ENCODE measurements at places on chromosomes 1 and 21.

DNA sequence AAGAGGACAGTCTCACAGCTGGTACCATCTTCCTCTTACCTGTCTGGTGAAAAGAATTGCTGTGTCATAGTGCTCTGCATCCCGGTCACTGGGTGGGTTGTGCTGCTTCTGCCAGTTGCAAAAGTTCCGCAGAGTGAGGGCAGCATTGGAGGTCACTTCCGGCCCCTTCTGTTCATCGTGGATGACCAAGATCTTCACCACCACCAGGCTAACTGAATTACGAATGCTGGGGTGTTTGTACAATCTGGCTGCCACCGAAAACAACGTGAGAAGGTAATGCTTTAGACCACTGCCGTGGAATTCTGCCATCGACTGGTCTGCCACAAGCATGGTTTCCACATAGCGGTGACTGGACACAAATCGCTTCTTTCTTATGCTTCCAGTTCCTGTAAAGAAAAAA is 2.9 kb downstream of the ADAMTS1 start:
- no peak for DNase-seq

DNA sequence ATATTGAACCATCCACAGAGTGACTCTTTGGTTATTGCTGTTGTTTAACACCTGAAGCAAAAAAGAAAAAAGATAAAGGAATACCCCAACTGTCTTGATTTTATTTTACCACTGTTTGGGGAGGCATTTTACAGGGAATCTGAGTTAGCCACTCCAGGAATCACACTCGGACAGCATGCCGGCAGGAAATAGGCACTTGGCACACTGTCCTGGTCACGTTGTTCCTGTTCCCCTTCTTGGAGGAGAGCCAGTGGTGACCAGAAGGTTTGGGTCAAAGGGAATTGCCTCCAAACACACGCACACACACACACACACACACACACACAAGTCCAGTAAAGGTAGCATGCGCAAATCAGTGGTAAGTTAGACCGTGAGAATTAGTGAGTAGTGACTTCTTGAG is 13.8 kb downstream of the RGS4 start:
- DNase-seq = no peak

- no peak for DNase-seq
Observed at GRCh38 chr1:197073978-197074377, 6.9 kb upstream of the F13B start.

- DNase-seq = no peak
Observed at GRCh38 chr1:4684864-4685522, 30.6 kb downstream of the AJAP1 start.

- no peak for DNase-seq
Observed at GRCh38 chr1:205514211-205515142, 10.0 kb downstream of the CDK18 start.

DNA sequence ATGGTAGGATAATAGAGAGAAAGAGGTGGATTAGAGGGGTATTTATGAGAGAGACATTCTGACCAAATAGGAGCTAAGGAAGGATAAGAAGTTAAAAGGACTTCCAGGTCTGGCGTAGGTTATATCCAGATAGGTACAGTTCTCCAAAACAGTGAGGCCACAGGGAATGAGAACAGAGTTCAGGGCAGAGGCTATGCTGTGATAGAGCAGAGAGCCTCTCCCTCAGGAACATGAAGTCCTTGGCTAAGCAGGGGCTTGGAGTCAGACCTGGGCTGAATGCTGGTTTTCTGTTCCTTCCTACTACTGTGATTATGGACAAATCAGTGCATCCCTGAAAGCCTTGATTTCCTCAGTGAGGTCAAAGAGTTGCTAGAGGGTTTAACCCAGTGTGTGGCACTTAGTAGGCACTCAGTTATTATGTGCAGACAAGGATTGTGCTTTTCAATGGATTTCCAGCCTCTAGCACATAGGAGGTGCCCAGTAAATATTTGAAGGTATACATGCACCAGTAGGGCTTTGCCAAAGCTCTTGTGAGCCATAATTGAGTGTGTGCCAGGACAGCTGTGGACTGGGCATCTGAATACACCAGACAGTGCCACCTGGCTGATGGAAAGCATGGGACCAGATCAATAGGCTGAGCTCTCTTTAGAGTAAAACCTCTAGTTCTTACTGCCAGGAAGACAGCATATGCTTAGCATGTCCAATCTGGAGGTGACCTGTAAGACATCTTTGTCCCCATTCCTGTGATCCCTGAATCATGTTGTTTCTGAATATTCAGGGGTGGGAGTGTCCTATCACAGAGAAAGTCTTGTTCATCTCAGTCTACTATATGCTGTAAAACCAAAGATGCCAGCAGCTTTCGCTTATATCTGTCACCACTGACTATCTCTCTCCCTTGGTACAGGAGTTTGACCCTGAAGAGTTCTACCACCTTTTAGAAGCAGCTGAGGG is 111.1 kb downstream of the PIK3R3 start:
- DNase-seq = no peak

- no peak for DNase-seq
Observed at GRCh38 chr1:197313713-197314112, 45.7 kb downstream of the CRB1 start.

- DNase-seq = no peak
Observed at GRCh38 chr1:76294482-76295194, 220.1 kb downstream of the ST6GALNAC3 start.

GRCh38 chr21:32496568-32496967 is 84.1 kb downstream of the EVA1C start:
- DNase-seq = no peak

- DNase-seq = no peak
Observed at GRCh38 chr1:169964206-169964605, 70.5 kb upstream of the SCYL3 start.

- DNase-seq = no peak
Observed at GRCh38 chr1:230408971-230409370, 17.2 kb downstream of the PGBD5 start.

DNA sequence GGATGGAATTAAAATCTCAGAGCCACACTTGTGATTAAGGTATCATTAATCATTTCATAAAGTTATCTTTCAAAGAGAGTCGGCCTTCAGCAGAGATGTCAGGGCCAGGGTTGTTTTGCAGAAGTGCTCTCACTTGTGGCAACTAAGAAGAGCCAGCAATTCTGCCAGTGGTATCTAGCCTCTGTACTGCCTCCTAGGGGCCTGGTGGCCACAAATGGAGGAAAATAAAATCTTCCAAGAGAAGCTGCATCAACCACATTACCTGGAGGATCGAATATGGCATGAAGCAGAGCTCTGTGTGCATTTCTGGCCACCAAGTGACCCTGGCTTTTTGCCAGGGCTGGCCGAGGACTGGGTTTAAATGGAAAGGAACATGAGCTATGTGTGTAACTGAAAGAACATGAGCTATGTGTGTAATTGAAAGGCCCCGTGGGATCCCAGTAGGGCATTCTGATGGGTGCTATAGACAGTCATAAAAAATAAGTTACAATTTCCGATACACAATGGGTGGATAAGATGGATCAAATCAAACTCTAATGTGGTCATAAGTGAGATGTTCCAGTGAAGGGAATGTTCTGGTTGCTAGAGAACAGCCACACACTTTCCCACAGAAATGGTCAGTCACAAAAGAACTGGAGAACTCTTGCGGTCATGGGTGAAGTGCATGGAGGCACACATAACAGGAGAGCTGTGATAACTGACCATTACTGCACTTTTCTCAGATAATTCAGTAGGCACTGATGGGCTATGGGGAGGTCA is 335.8 kb downstream of the CAMTA1 start:
- peak; percentile 26 for DNase-seq

GRCh38 chr21:44983421-44984206 is 43.8 kb downstream of the SLX9 start:
- DNase-seq = no peak

DNA sequence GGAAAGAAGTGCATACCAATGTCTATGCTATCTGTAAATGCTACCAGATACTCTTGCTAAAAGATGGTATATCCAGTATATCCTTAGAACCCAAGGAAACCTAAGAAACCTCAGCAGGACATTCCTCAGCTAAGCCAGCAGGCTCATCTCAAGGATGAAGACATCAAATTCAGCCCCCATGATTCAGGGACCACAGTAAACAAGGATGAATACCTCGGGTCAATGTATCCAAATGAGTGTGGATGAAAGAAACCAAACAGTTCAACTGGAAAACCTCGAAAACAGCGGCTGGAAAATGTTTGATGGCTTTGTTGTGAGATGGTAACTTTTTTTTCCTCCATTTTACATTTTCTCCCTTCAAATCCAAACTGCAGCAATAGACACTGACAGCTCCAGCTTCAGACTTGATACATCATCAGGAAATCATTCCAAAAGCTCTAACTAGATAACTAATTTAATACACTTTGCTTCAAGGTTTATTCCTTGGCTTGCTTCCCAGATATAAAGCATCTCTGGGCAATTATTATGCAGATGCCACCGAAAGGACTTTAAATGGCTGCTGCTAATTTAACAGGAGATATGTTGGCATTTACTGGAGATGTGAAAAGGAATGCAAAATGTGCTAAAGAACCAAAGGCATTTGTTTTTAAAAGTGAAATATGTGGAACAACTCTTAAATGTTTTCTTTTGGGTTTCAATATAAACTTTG is 73.6 kb downstream of the SMYD2 start:
- DNase-seq = no peak
